ENCODE measurements at places on chromosomes 11 and 22.

DNA sequence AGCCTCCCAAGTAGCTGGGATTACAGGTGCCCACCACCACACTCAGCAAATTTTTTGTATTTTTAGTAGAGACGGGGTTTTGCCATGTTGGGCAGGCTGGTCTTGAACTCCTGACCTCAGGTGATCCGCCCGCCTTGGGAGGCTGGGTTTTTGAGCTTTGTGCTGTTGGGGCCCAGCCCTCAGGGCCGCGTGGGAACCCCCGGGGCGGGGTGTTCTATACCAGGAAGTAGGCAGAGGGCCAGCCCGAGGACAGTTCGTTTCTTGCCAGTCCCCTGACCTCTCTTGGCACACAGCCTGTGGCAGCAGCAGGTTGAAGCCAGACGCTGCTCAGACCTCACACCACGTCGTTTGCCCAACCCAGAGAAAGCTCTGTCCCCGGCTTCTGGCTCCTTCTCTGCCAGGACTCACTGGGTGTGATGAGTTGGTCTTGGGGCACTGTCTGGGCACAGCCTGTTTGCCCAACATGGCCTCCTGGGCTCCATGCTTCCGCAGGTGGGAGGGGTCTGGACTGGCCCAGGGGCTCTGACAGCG, 24.9 kb upstream of the CHKA start:
- DNase-seq: no peak

DNA sequence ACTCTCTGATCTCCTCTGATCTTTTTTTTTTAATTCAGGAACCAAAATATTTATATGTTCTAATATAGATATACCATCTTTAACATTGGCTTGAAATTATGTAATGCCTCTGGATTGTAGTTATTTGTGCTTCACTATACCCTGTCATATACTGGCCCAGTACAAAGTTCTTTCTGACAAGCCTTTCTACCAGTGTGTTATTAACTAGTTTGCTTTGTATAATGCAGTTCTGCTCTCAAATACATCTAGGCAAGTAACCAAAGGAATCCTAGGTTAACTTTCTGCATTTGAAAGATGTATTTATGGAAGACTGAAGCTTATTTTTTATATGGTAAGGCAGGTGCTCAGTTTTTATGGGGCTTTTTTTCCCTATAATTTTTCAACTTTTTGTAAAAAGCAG, 36.1 kb downstream of the ARHGEF12 start:
- DNase-seq: no peak

GRCh38 chr11:1126491-1126926, 31.2 kb upstream of the MUC5AC start:
- DNase-seq: no peak

- no peak for DNase-seq
Measured at GRCh38 chr11:12269446-12270214, 107.7 kb upstream of the PARVA start.

GRCh38 chr11:125398994-125399640, 96.9 kb downstream of the FEZ1 start:
- DNase-seq: no peak

DNA sequence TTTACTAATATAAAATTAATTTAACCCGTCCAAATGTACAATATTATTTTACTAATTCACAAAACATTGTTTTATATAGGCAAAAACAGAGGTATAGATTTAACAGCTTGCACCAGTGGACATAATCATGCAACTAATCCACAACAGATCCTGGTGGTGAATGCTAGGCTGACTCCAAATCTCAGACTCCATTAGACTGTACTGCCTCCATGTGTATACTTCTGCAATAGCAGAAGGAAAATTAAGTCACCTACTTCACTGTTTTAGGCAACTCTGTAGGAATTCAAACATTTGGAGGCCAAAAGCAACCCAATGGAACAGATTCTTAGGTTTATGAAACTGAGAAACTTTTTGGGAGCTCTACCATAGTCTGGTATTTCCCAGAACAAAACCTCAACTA, 30.0 kb upstream of the RAB39A start:
- peak; percentile 7 for DNase-seq

DNA sequence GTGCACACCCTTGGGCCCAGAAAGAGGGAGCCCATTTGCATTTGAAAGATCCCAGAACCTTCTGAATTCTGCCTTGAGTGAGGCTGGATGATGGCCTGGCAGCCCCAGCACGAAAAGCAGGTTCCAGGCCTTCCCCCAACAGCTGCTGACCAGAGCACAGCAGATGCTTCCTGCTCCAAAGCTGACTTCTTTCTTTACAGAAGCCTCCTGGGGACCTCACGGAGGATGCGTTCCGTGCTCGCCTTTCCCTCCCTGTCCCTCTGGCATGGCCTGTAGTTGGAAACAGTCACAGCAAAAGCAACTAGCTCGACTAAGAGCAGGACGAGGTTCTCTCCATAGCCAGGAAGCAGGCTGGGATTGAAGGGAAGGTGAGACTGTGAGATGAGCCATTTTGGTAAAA, 107.7 kb upstream of the B3GAT1 start:
- no peak for DNase-seq

DNA sequence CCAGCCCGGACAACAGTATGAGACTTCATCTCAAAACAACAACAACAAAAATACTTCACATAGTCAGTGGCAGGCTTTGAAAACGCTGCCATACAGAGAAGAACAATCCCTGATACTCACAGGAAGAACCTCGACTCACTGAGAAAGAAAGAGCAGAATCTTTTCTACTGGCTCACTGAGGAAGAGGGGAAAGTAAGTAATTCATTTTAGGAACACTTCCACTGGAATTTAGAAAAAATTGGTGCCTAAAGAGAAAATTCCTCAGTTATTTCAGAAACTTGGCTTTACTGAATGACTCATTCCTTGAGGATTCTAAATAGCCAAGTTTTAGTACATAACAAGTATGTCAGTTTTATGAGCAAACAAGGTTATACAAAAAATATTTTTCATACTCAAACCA, 12.3 kb downstream of the NARS2 start:
- DNase-seq: no peak

DNA sequence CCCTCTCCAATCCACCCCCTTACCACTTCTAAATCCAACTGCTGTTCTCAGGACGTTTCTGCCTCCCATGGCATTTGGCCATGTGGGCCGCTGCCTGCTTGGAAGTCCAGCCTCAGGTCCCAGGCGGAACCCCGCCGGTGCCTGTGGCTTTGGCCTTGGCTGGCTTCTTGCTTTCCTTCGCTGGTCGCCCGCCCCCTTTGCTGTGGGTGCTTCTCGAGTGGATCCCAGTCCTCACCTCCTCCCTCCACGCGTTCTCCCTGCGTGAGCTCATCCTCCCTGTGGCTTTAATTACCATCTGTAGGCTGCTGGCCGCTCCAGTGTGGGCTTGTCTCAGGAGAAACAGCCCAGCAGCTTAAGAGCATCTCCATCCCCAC, 111.7 kb downstream of the NECTIN1 start:
- DNase-seq: no peak

GRCh38 chr11:132311703-132312102, 941.3 kb downstream of the NTM start:
- no peak for DNase-seq

DNA sequence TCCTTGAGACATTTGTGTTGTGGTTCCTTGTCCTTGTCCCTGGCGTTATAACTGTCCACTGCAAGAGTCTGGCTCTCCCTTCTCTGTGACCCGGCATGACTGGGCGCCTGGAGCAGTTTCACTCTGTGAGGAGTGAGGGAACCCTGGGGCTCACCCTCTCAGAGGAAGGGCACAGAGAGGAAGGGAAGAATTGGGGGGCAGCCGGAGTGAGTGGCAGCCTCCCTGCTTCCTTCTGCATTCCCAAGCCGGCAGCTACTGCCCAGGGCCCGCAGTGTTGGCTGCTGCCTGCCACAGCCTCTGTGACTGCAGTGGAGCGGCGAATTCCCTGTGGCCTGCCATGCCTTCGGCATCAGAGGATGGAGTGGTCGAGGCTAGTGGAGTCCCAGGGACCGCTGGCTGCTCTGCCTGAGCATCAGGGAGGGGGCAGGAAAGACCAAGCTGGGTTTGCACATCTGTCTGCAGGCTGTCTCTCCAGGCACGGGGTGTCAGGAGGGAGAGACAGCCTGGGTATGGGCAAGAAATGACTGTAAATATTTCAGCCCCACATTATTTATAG, 23.0 kb downstream of the MYBPC3 start:
- DNase-seq: no peak

DNA sequence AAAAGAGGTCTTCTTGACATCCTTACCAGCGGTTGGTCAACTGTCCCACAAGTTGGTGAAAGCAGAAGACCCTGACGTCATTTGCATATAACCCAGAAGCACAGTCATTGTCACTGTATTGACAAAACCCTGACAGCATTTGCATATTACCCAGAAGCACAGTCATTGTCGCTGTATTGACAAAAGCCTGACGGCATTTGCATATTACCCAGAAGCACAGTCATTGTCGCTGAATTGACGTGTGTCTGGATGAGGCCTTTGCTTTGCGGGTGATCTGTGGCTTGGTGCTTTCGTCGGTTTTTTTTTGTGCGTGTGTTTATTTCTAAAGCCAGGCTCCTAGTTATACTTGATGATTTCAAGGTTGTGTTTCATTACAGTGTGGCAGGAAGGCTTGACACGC, 1145.2 kb downstream of the BRD1 start:
- no peak for DNase-seq

GRCh38 chr11:69882270-69882608, 63.0 kb upstream of the FGF3 start:
- DNase-seq: no peak

DNA sequence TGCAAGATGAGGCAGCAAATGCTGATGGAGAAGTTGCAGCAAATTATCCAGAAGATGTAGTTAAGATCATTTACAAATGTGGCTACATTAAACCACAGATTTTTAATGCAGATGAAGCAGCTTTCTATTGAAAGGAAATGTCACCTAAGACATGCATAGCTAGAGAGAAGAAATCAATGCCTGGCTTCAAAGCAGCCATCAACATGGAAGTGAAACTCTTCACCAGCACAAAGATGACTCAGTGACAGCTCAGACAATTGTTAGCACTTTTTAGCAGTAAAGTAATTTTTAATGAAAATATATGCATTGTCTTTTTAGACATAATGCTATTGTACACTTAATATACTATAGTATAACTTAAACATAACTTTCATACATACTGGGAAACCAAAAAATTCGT, 71.4 kb downstream of the FANCF start:
- DNase-seq: no peak

GRCh38 chr11:60251485-60252212, 8.7 kb upstream of the MS4A4E start:
- DNase-seq: peak; percentile 2

GRCh38 chr11:47270331-47271271, 668 bp downstream of the MADD start:
- peak; percentile 64 for DNase-seq

DNA sequence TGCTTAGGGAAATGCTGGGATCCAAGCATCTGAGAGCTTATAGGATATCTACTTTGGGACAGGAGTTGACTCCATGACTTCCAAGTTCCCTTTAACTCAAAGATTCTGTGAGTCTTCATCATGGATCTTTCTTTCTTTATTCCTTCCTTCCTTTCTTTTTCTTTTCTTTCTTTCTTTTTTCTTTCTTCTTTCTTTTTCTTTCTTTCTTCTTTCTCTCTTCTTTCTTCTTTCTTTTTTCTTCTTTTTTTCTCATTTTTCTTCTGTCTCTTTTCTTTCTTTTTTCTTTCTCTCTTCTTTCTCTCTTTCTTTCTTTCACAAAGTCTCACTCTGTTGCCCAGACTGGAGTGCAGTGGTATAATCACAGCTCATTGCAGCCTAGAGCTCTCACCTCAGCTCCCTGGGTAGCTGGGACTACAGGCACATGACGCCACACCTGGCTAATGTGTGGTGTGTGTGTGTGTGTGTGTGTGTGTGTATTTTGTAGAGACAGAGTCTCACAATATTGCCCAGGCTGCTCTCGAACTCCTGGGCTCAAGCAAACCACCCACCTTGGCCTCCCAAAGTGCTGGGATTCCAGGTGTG, 5.4 kb upstream of the MICAL3 start:
- DNase-seq: no peak

DNA sequence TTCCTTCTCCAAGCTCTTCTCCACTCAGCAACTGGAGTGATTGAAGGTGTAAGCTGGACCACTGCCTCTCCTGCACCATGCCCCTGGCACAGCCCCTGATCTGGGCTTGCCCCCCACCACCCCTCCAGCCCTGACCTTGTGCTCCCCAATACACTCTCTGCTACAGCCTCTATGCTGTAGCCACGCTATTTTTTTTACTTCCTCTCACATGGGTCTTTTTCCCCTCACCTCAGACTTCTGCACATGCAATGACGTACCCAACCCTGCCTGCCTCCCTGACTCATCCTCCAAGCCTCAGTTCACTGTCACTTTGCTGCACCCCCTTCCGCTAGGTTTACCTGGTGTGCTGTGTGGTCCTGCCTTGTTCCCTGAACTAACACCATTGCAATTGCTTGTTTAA, 9.0 kb downstream of the CSNK2A3 start:
- DNase-seq: no peak

GRCh38 chr11:66858939-66859685, 2.2 kb downstream of the LRFN4 start:
- DNase-seq: no peak

DNA sequence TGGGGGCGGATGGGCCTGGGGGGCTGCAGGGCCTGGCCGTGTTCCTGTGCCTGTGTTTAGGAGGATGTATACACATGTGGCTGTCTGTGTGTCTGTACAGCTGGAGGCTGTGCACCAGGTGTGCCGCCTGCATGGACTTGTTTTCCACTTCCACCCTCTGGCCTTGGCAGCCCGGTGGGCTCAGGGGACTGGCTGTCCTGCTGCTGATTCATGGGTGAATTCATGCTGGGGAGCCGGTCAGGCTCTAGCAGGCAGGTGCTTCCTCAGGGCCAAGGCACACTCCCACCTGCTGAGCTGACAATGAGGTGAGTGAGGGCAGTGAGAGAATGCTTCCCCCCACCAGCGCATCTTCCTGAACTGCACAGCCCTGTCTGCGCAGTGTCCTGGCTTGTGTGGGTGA, 88.4 kb downstream of the CCDC81 start:
- DNase-seq: no peak

GRCh38 chr22:30425616-30426387, at the start of gene MTFP1:
Gene MTFP1 (plus strand): TSS chr22:30425768. CDS start chr22:30425880, 112 bp downstream.
- DNase-seq: peak; percentile 68

- DNase-seq: no peak
Measured at GRCh38 chr11:88280673-88281316, 56.7 kb downstream of the CTSC start.

GRCh38 chr22:36759481-36760159, 16.3 kb downstream of the IFT27 start:
- DNase-seq: no peak

DNA sequence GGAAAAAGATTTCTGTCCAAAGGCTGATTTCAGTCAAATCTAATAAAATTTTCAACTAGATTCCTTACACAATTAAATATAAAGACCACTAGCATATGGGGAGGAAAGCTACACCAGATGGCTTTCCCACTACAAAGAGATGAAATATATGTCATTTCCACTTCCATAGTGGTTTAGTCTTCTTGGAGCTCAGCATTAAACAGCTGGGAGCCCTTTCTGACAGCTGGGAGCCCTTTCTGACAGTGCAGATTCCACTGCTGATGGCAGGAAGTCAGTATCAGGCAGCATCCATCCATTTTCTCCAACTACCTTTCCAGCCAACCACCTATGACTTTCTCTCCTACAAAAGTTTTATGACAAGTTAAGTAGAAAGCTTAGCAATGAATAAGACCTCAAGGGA, 177.9 kb downstream of the RRAS2 start:
- DNase-seq: no peak

- DNase-seq: no peak
Measured at GRCh38 chr11:44058275-44058674, 7.8 kb upstream of the ACCS start.

- peak; percentile 70 for DNase-seq
Measured at GRCh38 chr11:103091064-103091800, 728 bp downstream of the DCUN1D5 start.

- DNase-seq: peak; percentile 97
Measured at GRCh38 chr22:33112580-33112979, 54.4 kb upstream of the SYN3 start.
